OCI-M1 (cell line): ENCODE measurements at places on chromosomes 16 and 17.

DNA sequence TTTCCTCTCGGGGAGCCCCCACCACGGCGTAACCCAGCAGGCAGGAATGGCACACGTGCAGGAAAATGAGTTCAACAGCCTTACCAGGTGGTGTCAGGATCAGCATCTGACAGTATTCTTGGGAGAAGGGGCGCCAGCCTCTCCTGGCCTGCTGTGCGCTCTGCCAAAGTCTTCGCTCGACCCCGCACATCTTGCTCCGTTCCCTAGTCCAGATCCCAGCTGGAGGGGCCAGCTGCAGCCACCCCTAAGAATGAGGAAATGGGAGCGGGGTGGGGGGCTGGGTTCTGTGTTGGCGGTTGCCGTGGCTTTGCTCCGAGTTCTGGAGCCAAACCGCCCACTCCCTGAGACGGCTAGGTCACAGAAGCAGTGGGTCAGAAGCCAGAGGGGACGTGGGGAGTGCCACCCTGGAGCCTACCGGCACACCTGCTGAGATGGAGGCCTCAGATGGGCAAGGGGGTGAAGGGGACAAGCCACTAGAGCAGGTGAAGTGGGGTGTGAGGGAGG is at the start of gene CHCT1:
Gene CHCT1, plus strand, starts transcription at position 328 of the 504 bp plus-strand sequence. Its CDS starts 104 bp downstream, at position 432.
- no peak for DNase-seq

GRCh38 chr16:87127766-87128147 is 189.4 kb downstream of the C16orf95 start:
- no peak for DNase-seq

DNA sequence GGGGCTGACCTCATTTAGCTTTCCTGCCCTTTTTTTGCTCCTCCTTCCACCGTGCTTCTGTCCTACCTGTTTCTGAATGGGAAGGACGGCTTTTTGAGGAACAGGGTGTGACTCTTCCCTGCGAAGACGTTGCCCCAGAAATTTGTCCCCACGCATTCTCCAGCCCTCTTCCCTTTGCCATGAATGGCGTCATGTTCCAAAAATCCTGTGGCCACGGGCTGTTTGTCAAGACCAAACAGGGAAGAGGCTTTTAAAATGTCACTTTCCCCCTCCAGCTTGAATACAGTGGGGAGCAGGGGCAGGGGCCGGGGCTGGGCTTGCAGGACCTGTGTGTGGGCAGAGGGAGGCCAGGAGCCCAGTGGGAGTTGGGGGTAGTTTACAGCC is 13.9 kb downstream of the MPRIP start:
- no peak for DNase-seq

- DNase-seq = no peak
Measured at GRCh38 chr16:46774743-46775177, 26.6 kb upstream of the MYLK3 start.

DNA sequence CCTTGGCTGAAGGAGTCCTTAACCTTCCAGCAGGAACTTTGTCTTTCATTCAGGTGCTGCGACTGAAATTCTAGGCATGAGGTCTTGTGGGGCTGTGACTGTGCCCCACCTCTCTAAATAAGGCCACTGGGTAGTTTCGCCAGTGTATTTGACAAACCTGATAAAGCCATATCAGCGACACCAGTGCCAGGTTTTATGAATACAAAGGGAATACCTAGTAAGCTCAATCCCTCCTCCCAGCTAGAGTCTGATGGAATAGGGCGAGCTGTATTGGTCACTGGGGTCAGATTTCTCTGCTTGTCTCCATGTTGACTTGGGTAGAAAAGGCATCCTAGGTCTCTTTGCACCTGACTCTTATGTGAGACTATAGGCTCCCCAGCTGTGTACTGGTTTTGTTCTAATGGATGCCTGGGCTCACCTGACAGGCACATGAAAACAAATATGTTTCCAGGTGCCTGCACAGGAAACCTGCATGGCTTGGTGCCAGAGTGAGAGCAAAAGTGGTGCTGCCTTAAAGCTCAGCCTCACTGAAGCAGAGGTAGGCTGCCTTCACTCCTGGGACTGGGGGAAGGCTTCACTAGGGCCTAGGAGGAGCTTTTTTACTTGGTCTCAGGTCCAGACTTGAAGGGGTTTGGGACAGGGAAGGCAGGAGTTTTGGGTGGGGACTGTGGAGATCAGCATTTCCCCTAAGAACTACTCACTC is 8.3 kb downstream of the SLC7A6 start:
- DNase-seq = no peak

DNA sequence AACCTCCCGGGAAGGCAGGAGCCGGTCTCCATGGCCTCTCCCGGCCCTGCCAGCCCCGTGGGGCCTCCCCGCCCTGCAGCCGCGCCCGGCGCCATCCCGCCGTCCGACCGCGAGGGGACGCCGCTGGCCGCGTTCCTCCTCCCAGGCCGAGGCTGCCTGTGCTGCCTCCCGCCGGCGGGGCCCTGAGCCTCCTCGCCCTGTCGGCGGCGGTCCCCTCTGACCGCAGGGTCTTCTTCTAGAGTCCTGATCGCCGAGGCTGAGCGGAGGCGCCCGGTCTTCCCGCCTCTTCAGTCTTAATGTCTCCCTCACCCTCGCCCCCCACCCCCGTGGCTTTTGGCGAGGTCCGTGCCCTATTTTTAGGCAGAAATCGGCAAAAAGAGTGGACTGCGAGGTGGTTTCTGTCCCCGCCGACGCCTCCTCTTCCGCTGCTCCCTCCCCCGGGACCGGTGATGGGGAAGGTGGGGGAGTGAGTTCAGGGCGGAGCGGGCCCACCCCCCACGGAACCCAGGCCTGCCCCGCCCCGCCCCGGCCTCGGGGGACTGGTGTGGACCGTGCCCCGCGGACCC is 794 bp upstream of the CPNE7 start:
- DNase-seq = peak; percentile 82

- no peak for DNase-seq
Measured at GRCh38 chr16:52298769-52299168, 248.2 kb downstream of the TOX3 start.

DNA sequence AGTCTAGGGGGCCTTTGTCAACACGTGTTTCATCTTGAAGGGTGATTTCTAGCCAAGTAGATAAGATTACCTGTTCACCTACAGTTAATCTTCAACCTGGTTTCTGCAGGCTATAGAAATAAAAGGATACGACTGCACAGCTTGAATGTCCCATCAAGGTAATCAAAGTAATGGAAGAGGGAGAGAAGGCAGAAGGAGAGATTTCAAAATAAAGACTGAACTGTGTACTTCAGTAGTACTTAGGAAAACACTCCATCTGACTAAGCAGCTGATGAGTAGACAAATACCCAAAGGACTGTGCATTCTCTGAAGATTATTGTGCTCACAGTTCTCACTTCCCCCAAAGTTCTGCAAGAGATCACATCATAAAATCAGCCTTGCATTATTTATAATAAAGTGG is 5.8 kb upstream of the RFFL start:
- no peak for DNase-seq

DNA sequence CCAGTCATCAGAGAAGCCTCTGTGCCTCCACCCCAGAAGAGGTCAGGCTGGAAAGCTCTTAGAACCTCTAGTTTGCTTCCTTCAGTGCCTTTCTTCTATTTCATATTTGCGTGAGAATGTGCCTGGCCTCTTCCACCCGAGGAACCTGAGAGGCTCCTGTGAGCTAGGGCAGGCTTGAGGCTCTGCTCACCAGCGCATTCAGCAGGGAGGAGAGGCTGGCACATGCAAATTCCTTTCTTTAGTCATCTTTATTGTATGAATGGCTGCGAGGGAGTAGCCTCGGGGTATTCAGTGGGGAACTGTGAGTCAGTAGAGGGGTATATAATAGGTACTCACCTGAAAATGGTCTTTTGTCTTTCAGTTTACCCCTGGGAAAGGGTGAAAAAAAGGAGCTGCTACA is 268.3 kb downstream of the ABCC12 start:
- DNase-seq = no peak

GRCh38 chr17:82815354-82815753 is 24.5 kb downstream of the ZNF750 start:
- no peak for DNase-seq

GRCh38 chr17:4362141-4362540 is 4.3 kb downstream of the UBE2G1 start:
- peak; percentile 28 for DNase-seq

GRCh38 chr16:28839899-28840298 is 6.2 kb downstream of the TUFM start:
- DNase-seq = peak; percentile 46

- no peak for DNase-seq
Measured at GRCh38 chr17:15323131-15323530, 18.3 kb downstream of the TEKT3 start.

DNA sequence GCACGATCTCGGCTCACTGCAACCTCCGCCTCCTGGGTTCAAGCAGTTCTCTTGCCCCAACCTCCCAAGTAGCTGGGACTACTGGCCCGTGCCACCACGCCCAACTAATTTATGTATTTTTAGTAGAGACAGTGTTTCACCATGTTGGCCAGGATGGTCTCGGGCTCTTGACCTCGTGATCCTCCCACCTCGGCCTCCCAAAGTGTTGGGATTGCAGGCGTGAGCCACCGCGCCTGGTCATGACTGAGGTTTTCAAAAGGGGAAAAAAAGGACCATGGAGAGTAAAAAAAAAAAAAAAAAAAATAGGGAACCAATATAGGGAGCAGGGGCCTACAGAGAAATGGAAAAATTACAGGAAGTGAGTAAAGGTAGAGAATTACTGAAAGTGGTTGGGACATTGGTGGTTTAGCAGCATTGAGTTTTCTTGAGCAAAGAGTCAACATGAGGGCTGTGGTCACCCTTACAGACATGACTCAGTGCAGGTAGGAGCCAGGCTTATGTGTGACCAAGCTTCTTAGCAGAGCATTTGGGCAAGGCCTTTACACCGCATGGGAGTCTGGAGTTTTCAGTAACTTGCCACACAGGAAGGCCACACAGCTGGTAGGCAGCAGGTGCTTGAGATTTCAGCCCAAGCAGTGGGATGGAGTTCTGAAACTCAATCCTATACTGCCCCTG is 447.3 kb downstream of the HS3ST3B1 start:
- DNase-seq = no peak

GRCh38 chr17:42937712-42938596 is 26.3 kb downstream of the AARSD1 start:
- DNase-seq = peak; percentile 81

DNA sequence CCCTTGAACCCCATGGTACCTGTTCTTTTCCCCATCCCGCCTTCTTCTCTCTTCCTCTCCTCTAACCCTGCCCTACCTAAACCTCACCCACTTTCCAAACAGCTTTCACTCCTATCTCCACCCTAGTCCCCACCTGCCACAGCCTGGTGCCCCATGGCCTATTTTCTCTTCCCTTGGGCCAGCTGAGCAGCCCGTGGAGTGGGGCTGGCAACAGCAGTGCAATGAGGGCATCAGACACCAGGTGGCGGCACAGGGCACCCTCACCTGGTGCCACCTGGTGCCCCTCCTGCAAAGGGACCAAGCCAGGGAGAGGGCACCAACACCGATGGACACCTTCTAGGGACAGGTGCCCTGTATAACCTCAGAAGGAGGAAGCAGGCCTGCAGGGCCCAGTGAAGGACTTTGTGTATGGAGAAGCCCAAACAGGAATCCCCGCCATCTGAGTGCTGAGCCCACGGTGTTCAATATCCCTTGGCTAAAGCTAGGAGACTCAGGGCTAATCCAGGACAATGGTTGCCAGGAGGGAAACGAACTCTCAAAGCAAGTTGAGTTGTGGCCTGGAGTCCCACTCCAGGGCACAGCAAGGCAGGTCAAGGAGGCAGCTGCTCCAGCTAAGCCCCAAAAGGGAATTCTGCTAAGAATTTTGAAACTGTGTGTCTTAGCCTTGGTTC is 4.0 kb upstream of the ABCC3 start:
- DNase-seq = peak; percentile 20

DNA sequence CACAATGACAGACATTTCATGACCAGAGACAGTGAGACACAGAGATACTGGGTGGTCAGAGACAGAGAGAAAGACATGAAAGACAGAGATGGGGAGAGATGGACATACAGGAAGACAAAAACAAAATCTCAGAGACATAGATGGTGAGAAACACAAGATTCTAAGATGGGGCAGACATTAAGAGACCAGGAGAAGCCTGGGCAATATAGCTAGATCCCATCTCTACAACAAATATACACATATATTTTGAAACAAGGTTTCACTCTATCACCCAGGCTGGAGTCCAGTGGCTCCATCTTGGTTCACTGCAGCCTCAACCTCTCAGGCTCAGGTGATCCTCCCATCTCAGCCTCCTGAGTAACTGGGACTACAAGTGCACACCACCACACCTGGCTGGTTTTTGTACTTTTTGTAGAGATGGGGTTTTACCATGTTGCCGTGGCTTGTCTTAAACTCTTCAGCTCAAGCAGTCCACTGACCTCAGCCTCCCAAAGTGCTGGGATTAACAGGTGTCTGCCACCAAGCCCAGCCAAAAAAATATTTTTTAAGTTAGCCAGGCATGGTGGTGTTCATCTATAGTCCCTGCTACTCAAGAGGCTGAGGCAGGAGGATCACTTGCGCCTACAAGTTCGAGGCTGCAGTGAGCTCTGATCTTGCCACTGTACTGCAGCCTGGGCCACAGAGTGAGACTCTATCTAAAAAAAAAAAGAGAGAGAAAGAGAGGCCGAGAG is 2.1 kb downstream of the SEPTIN1 start:
- no peak for DNase-seq

DNA sequence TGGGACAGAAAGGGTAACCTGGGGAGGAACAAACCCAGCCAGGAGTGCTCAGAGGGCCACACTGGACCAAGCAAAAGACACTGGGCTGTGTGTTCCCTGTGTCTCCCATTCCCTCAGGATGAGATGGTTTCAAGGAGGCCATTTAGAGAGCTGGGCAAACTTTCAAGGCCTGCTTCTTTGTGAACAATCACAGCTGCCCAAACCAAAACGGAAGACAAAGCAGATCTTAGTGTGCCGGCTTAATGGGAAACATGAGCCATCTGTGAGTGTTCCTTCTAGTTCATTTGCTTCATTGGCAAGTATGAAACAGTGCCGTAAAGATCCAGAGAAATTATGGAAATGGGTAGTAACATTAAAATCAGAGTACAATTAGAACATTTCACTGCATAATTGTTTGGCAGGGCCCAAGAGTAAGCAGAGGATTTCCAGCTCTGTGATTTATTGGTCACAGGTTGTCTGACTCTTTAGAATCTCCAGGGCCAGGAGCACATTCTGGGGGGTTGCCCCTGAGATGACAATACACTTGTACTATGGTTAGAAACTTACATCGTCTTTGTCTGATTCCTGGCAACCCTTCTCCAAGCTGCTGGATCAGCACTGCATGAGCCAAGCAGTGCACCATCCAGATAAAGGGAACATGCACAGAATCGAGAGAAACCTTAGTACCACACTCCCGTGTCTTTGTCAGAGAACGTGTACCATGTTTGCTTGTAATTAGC is 412.1 kb downstream of the RBFOX1 start:
- no peak for DNase-seq

DNA sequence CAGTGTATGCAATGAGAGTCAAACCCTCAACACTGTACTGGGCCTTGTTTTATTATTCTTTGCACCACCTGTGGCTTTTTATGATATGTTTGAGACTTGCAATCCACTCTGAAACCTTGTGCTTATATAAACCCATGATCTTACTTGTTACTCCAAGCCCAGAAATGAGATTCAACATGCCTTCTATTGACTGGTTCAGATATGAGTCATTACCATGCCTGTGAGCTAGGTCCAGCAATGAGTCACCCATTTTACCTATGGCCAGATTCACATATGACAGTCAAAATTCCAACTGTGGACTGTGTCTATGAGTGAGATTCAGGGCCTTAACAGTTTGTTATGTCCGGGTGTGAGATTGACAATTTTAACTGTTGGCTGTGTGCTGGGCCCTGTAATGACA is 1846.1 kb downstream of the TP53TG3F start:
- no peak for DNase-seq
